Suppressor macrophage (primary cell): ENCODE measurements at places on chromosomes 7 and 10.

DNA sequence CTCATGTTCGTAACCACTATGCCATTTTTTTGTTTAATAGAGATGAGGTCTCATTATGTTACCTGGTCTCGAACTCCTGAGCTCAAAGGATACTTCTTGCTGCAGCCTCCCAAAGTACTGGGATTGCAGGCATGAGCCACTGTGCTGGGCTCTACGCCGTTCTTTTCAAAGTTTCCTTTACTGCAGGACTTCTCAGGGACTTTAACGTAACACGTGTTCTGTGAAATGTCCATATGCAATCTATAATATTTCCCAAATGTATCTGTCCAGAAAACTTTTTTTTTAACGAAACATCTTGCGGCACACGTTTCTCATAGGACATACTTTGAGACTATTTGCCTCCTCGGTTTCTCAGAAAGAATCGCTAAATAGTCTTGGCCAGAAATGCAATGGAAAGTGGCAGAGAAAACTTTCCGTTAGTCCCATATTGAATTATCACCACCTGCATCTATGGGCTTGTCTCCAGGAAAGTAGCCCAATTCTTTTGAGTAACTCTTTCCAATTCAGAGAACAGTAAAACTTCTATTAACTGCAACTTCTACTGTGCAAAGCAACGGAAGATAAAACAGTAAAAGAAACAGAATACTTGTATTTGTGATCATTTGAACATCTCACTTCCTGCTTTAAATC lies 96.3 kb downstream of the ELMO1 start:
- no peak for DNase-seq

DNA sequence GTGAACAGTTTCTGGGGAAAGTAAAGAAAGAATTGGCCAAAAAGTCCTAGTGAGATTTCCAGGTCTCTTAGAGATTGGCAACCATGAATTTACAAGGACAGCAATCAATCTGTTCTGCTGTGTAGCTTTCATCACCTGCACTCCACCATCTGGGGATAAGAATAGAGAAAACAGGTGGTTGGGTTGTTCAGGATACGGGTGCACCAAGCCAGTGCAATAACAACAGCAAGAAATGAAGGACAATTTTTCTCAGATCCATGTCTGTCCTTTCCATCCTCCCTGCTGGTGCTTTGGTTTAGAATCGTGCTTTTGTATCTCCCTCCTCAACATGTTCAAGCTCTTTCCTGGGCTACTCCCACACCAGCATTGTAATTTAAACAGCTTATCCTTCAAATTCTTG lies 787.7 kb downstream of the GRID1 start:
- DNase-seq, result no peak

DNA sequence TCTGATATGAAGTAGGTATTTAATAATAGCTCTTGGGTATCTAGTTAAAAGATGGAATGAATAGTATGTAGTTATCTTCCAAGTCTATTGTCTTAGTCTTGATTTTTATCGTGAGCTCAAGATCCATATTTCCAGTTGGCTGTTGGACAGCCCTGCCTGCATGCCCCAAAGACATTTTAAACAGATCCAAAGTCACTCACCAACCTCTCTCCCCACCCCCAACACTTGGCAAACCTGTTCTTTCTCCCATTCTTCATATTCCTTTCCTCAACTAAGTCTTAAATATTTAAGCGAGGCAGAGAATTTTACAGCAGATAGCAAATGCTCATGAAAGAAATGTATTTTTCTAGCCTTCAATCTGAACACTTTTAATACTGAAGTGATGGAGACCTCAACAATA lies 80.7 kb upstream of the PALS2 start:
- DNase-seq, result no peak

GRCh38 chr7:101792051-101792681 lies 25.3 kb upstream of the CUX1 start:
- DNase-seq, result no peak

- DNase-seq, result no peak
Measured at GRCh38 chr10:4691301-4691700, 134.7 kb upstream of the AKR1E2 start.

- peak; percentile 65 for DNase-seq
Measured at GRCh38 chr10:128263891-128264688, 137.9 kb upstream of the MKI67 start.

DNA sequence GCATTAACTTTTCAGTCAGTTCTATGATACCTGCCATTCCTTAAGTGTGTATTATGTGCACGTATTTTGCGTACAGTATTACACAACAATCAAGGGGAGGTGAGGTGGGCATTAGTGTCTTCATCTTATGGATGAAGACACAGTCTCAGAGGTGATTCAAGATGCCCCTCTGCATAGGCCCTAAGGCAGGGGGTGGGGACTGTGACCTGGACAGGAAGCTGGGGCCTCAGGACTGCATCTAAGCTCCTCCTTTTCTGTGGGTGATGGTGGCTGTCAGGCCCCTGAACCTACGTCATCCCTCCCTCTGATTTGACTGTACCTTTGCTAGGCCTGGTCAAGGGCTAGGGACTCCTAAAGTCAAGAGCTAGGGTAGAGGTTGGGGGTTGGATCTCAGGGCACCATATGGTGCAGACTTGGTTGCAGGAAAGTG lies 38.9 kb downstream of the HK1 start:
- DNase-seq, result peak; percentile 36

DNA sequence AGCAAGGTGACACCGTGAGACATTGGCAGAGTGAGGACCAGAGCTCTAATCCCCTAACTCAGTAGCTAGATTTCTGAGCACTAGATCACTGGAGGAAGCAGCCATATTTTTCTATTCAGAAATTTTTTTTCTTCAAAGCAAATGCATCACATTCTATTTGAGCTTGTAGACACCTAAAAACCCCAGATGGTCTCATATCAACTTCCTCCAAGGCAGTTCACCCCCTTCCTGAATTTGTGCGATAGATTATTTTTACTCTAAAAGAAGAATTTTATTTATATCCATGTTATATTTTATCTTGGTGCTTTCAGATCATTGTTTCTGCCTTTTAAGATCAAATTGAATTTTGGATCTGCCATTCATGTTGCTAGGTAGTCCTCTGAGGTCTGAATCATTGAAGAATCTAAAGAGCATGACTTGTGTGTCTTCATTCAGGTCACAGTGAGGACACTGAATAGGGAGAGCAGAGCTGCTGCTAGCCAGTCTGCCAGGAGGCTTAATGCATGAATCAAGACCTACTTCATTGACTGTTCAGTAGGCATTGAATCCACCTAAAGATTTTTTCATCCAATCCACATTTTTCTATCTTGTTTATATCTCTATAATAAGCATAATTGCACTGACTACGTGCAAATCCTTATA lies 92.9 kb upstream of the LRRTM3 start:
- no peak for DNase-seq

DNA sequence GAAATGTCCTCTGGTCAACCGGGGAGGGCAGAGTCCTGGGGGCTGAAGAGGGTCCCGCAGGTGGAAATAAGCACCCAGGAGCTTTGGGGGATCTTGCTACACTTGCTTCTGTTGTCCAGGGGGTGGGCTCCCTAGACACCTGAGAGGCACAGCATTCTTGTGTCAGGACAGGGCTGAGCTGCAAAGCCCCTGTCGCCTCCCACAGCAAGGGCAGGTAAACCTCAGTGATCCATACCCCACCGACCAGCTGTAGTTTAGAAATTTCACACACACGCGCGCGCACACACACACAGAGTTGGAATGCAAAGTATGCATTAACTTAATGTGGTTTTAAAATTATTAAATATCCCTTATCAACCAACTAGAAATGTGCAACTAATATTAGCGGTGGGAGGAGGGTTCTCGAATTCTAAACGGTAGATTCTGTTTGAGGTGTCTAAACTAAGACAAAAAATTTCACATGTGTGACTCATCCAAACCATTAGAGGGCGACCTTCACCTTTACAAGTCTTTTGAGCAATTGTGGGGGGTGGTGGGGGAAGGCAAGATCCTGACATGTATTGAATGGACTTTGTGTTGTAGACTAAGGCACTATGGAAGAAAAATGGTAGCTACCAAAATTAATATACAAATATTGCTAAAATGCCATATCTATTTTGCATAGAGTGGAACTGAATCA lies 34.3 kb upstream of the PTF1A start:
- DNase-seq, result peak; percentile 57

- DNase-seq, result peak; percentile 53
Measured at GRCh38 chr10:122703483-122704448, 4.1 kb upstream of the C10orf120 start.

GRCh38 chr7:1076184-1077072 lies 11.5 kb upstream of the GPER1 start:
- DNase-seq, result no peak
